GM12878 (cell line): ENCODE measurements at places on chromosomes 5 and 9. TPM values are rescaled to one million over a fixed set of nuclear protein-coding genes. Genes with fewer than 3 reads are reported as not detected.

- no peak for DNase-seq
These were observed 386.7 kb downstream of the KDM4C start for GRCh38 chr9:7144265-7145046.

DNA sequence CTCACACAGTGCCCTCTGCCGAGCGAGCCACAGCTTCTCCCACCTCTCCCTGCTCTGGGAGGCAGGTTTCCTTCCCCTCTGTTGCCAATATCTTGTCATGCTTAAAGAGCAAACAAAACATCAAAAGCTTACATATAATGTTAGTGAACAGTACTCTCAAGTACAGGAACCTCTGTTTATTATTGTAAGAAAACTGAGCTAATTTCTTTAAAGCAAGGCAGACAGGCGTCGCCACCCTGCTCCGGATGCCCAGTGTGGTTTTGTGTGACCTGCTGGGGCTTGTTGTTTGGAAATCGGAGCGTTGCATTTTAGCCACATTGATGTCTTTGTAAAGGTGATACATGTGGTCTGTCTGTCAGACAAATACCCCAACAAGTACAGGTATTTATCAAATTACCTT, 401.4 kb upstream of the IRX1 start:
- DNase-seq: no peak

GARIN3 gene
- not detected in 2 replicates for total RNA-seq

GRCh38 chr9:135591506-135592330, 30.2 kb downstream of the PAEP start:
- DNase-seq: no peak

GRCh38 chr5:57566914-57567313, 84.3 kb upstream of the ACTBL2 start:
- DNase-seq: no peak

ZNF169 gene
- total RNA-seq: 4.6 and 5.4 TPM in 2 replicates

DNA sequence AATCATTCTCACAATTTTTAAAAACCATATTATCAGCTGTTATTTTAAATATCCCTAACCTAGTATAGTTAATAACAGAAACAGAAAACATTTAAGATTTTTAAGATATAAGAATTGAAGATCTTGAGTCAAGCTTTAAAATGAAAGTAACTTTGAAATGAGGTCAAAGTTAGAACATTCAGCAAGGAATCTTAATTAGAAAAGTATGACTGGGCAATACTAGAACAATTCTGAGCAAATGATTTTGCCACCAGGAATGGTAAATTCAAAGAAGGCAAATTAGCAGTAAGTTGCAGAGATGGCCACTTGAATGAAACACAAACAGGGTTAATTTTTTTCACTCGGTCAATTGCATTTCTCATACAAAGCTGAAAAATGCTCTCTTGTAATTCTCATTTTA, 117.9 kb downstream of the NXNL2 start:
- no peak for DNase-seq

- DNase-seq: peak; percentile 31
These were observed 19.6 kb downstream of the QSOX2 start for GRCh38 chr9:136225748-136226679.

DNA sequence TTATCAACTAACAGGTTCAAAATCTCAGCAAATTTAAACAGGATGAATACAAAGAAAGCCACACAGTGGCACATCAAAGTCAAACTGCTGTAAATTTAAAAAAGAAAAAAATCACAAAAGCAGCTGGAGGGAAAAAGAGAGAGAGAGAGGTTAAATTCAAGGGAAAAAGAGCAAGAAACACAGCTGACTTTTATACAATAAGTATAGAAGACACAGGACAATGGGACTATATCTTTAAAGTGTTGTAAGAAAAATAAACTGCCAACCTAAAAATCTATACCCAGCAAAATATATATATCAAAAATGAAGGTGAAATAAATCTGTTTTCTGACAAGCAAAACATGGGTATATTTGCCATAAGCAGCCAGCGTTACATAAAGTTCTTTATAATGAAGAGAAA, 261.5 kb downstream of the TLE1 start:
- DNase-seq: no peak

GRCh38 chr5:141150224-141150992, 551 bp downstream of the PCDHB6 start:
- DNase-seq: no peak

IL4 gene
- not detected in 2 replicates for total RNA-seq

DNA sequence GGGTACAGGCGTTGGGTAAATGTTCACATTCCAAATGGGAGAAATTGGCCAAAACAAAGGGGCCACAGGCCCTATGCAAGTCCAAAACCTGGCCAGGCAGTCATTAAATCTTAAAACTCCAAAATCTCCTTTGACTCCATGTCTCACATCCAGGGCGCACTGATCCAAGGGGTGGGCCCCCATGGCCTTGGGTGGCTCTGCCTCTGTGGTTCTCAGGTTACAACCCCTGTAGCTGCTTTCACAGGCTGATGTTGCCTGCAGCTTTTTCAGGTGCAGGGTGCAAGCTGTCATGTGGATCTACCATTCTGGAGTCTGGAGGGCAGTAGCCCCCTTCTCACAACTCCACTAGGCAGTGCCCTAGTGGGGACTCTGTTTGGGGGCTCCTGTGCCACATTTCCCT, 44.8 kb downstream of the NLN start:
- DNase-seq: no peak
